CD4-positive, alpha-beta T cell (primary cell): ENCODE measurements at places on chromosomes 7 and 10.

DNA sequence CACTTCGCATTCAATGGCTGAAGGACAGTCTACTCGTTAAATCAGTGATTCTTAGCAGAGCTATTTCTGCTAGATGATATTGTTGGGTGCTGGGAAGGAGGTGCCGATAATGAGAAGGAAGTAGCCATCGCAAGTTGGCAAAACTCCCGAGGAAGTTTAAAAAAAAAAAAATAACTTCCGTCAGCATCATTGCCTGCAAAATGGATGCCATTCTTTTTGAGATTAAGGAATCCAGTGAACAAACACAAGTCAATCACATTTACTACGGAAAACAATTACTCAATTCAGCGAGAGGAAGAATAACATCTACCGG, 74.4 kb upstream of the SFMBT2 start:
- DNase-seq: peak; percentile 65

- no peak for DNase-seq
Measured at GRCh38 chr10:53667063-53667462, 894.5 kb upstream of the MBL2 start.

- no peak for DNase-seq
Measured at GRCh38 chr10:96570983-96571964, 15.5 kb downstream of the TM9SF3 start.

DNA sequence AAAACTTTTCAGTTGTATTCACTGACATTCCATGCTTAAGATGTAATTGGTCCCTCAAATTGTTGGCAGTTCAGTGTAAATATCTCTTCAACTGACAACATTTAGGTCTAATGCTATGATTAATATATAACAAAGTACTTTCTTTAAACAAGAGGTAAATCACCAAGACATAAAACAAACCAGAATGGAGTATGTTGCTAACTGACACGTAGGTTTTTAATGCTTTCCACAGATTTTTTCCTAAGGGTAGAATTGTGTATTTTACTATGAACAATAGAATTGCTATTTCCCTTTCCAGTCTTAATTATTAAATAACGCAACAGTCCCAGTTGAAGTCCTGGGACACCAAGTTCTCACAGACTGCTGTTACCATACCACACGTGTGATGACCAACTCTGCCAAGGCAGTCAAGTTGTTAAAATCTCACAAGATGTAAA, 4.1 kb downstream of the JCAD start:
- no peak for DNase-seq

DNA sequence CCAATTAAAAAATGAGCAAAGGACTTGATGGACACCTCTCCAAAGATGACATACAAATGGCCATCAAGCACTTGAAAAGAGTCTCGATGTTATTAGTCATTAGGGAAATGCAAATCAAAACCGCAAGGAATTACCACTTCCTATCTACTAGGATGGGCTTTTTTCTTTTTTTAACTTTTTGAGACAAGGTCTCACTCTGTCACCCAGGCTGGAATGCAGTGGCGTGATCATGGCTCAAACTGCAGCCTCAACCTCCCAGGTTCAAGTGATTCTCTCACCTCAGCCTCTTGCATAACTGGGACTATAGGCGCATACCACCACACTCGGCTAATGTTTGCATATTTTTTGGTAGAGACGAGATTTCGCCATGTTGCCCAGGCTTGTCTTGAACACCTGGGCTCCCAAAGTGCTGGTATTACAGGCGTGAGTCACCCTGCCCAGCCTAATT, 13.6 kb downstream of the NKX1-2 start:
- DNase-seq: no peak

GRCh38 chr10:76885816-76886215, 751.8 kb downstream of the KCNMA1 start:
- DNase-seq: no peak

DNA sequence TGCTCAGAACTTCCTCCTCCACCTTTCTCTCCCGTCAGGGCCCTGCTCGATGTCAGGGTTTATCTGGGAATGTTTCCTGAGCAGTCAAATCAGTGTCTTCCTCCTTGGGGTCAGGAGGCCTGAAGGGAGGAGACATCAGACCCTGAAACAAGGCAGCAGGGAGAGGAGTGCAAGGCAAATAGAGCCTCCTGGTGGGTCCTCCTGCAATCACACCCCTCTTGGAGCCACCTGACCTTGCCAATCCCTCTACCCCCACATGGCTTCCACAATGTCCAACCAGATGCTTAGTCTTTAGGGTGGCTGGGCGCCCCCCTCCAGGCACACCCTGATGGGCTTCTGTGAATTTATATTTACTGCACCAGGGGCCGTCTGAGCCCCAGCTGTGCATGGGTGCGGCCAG, 12.2 kb downstream of the GPR26 start:
- DNase-seq: no peak

DNA sequence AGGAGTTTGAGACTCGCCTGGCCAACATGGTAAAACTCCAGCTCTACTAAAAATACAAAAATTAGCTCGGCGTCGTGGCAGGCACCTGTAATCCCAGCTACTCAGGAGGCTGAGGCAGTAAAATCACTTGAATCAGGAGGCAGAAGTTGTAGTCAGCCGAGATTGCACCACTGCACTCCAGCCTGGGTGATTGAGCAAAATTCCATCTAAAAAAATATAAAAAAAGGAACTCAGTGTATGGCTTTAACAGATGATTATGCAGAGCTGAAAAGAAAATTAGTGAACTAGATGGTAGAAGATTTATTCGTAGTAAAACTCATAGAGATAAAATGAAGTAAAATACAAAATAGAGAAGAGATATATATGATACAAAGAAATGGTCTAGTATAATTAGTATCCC, 12.6 kb upstream of the CNOT4 start:
- no peak for DNase-seq

- no peak for DNase-seq
Measured at GRCh38 chr10:126702181-126702580, 31.7 kb upstream of the C10orf90 start.

DNA sequence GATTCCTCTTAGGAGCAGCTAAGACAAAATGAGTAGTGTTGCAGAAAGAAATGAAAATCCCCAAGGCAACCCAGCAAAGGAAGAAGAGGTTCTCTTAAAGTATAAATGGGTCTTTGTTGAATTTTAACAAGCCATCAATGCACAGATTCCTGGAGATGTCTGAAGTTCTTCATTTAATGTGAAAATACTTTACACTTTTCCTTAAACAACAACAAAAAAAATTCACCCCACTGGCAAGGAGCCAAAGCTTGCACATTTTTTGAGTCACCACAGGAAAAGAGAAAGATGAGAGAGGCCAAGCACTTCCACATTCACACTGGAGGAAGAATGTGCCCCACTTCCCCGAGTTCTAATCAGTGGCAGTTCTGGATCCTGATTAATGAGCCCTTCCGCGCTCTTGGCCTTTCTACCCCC, 286.4 kb upstream of the MEOX2 start:
- no peak for DNase-seq

- no peak for DNase-seq
Measured at GRCh38 chr10:71756311-71757191, 16.8 kb downstream of the VSIR start.

DNA sequence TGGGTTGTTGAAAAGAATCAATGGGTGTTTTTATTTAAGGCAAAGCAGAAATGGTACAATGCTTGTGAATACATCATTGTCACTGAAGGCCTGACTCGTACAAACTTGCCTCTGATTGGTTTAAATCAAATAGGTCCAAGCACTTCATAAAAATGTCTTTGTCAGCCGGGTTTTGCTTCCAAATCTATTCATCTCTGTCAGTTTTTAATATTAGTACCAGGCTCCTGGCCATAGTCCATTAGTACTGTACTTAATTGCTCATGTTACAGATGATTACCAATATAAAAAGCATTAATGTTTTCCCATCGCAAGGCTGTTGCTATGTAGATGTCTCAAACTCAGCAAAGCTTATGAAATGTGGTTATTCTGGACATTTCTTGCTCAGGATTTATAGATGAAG, 171.9 kb downstream of the ARID5B start:
- no peak for DNase-seq

- peak; percentile 38 for DNase-seq
Measured at GRCh38 chr7:1920266-1920681, 250.2 kb downstream of the ELFN1 start.

DNA sequence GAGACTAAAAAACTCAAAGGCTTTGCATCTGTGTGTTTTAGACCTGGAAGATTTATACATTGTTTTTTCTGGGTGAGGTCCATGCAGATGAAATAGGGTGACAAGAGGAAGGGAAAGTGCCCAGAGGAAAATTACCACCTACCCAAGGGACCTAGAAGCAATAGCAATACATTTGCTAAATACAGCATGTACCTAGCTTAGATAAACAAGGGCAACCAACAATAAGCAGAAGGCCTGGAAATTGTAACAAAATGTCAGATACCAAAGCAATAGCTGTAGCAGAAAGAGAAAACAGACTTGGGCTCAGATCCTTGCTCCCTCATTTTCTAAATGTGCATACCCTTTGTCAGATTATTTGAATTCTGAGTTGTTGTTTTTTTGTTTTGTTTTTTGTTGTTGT, 318.4 kb upstream of the KMT2E start:
- no peak for DNase-seq

DNA sequence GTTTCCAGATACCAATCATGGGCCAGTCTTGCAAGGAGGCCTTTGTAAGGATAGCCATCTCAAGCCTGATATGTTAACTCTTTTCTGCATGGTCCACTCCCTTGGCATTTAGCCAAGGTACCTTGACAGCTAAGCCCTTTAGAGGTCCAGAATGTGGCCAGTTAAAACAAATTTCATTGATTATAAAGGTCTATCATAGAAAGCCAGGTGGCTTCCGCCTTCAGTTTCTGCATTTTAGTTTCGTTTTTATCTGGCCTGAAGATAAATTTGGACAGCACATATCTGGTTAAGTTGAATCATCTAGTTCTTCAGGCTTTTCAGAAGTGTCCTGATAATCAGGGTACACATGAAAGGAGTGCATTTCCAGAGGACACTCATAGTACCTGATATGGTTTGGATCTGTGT, 30.7 kb downstream of the ANKIB1 start:
- no peak for DNase-seq

DNA sequence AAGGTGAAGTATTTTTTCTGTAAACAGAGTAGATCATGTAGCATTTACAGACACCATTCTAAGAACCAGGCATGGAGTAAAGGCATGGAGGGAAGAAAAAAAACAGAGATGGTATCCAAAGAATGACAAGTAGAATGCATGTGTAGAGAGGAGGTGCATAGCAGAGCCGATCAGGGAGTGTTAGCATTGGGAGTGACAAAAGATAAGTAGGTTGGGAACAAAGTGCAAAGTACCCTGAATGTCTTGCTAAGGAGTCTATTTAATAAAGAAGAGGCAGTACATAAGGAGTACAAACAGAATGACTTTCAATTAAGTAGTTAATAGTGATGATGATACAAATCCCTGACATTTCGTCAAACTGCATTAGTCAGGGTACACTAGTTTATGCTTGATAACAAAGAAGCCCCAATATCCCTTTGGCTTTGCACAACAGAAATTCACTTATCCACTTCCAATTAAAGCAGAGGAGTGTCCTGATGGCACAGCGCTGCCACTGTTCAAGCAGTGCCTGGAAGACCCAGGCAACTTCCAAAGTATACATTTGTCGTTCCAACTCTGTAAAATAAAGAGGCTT, 371.5 kb downstream of the TNS3 start:
- DNase-seq: no peak

DNA sequence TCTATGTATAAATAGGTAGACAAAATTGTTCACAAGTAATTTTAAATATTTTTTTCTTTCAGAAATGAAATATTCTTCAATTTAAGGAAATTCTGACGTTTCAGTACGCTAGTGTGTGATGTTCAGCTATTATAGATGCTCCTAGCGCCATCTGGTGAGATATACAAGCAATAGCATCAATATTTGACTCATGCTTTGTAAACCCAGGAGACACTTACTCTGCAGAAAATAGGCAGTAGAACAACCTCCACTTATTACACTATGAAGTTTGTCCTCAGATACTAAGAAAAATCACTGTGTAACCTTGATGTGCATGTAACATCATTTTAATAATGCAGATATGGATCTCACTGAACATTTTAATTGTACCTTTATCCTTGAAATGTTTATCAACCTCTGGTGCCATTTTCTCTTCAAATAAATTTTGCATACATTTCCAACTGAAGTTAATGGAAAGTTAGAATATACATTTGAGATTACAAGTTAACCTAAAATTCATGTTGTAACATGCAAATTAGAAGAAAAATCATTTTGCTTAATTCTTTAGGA, 151.5 kb upstream of the FAM3C start:
- DNase-seq: no peak

DNA sequence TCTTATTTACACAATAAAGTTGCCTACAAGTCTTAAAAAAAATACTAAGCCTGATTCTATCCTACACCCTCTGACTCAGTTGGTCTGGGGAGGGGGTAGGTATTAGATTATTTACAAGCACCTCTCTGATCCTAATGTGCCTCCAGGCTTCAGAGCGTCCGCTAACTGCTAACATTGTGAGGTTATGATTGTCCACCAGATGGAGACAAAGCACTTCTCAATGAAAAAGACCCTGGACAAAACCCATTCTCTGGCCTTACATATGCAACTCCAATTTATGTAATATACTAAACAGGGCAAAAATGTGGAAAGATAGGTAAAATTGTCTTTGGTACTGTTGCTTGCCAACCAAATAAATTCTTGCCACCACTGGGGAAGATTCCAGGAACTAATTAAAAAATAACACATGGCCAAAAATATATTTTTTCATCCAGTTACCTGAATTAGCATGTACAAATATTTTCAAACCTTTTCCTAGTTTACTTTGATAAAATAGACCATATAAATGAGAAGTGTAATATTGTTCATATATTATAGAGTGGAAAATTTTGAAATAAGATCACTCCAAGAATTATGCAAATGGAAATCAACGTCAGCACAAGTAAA, 92.4 kb downstream of the KIF20B start:
- no peak for DNase-seq

GRCh38 chr7:33666531-33666930, 238.8 kb upstream of the BMPER start:
- no peak for DNase-seq

- DNase-seq: no peak
Measured at GRCh38 chr7:135232087-135232486, 1.6 kb upstream of the STRA8 start.

DNA sequence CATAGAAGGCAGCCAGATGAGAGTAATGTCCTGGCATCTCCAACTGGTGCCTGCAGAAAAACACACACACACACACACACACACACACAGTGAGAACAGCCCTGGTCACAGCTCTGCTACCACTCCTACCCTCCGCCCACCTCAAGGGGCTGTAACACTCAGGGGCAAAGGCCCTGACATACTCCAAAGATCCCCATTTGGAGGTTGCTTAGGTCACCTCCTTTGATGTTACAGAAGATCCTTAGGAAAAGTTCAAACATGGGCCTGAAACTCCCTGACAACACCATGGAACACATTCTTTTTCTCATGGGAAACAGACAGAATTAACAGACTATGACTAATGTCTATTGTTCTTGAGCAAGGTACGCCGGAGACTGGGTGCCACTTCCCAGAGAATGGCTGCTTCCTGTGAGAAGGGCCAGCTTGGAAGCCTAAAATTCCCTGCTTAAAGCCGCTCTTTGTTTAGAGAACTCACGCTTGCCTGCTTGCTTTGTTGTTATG, 27.7 kb downstream of the DENND11 start:
- no peak for DNase-seq

- no peak for DNase-seq
Measured at GRCh38 chr10:28627102-28627501, 50.2 kb upstream of the BAMBI start.
